ENCODE measurements at places on chromosomes 7 and 10.
A peak's percentile ranks its signal among the peaks of the same experiment; 100 is the strongest.

DNA sequence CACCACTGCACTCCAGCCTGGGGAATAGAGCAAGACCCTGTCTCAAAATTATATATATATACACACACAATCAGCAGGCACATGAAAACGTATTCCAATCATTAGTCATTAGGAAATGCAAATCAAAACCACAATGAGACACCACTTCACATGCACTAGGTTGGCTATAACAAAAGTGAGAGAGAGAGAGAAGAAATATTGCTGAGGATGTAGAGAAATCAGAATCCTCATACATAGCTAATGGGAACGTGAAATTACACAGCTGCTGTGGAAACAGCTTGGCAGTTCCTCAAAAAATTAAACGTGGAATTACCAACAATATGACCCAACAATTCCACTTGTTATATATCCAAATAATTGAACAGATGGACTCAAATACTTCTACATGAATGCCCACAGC lies 43.3 kb upstream of the CNNM1 start:
- no peak for DNase-seq

GRCh38 chr7:30546596-30546995 lies 42.0 kb upstream of the GGCT start:
- DNase-seq = no peak

DNA sequence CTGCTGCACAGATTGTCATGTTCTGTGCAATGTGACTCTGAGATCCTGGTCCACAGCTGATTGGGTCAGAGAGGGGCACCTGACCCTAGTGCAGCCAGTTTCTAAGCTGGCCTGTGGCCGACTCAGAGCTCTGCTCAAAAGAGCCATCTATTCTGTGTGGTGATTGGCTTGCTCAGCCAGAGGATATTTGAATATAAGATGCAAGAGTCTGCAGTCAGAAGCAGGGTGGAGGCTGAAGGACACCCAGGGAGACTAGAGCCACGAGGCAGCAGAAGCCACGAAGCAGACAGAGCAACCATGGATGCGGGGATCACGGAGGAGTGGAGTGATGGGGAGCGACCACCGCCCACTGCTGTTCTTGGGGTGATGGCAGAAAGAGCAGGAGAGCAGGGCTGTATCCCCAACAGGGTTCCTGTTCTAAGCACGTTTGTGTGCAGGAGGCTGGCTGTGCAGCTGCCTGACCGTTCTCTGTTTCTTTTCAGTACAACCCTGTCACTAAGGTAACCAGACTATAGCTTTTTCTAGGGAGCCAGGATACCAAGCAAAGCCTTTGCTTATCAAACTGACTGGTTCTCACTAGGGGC lies 19.5 kb upstream of the RHEB start:
- DNase-seq = peak; percentile 80

DNA sequence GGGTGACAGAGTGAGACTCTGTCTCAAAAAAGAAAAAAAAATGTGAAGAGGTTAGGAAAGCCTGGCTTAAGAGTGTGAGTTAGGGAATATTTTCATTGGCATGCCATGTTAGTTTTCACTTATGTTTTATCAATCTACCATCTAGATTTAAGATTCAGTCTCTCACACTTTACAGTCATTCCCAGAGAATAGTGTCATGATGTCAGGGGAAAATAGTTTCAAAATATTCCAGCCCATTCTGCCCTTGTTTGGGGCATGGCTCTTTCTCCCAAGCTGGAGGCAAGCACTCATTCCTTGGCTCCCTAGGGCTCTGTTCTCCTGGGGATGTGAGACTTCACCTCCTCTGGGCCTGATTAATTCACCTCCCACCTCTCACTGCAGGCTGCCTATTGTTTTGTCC lies 331.5 kb downstream of the CXCL12 start:
- DNase-seq = no peak

- no peak for DNase-seq
Measured at GRCh38 chr10:105096316-105096715, 455.2 kb downstream of the SORCS3 start.

DNA sequence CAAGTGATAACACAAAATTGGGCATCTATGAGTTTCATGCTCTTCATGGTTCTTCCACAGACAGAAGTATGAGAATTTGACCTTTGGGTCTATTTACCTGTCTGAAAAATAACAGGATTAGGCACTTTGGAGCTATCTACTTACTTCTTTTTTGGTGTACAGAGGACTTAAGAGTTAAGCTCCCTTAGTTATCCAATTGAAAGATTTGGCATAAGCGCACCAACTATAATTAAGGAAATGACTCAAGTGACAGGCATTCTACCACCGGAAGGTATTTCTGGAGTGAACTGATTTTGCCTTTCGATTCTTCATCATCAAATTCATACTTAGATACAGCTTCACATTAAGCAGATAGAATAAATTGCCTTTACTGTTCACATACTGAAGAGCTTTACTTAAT lies 43.9 kb downstream of the IFIT5 start:
- DNase-seq = no peak

- DNase-seq = no peak
Measured at GRCh38 chr10:62402508-62402907, 28.3 kb downstream of the ZNF365 start.

GRCh38 chr7:157702311-157703023 lies 365.7 kb downstream of the DNAJB6 start:
- DNase-seq = no peak

- DNase-seq = no peak
Measured at GRCh38 chr7:68963552-68963951, 634.7 kb upstream of the AUTS2 start.

DNA sequence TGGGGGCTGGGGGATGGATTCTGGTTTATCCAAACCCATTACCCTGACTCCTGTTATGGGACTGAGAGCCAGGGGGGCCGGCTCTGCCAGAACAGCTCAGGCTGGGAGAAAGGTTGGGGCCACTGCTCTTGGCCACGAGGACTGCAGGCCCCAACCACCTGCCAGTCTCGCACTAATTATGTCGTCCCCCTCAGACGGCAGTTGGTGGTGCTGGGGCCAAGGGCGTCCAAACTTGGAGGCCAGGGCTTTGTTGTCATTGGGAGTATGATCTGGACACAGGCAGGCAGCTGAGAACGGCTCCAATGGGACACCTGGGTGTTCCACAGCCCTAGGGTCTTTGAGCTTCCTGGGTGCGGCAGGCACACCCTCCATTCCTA lies 34.7 kb downstream of the DRGX start:
- DNase-seq = no peak

GRCh38 chr10:72831696-72832409 lies 61.7 kb upstream of the OIT3 start:
- DNase-seq = no peak

DNA sequence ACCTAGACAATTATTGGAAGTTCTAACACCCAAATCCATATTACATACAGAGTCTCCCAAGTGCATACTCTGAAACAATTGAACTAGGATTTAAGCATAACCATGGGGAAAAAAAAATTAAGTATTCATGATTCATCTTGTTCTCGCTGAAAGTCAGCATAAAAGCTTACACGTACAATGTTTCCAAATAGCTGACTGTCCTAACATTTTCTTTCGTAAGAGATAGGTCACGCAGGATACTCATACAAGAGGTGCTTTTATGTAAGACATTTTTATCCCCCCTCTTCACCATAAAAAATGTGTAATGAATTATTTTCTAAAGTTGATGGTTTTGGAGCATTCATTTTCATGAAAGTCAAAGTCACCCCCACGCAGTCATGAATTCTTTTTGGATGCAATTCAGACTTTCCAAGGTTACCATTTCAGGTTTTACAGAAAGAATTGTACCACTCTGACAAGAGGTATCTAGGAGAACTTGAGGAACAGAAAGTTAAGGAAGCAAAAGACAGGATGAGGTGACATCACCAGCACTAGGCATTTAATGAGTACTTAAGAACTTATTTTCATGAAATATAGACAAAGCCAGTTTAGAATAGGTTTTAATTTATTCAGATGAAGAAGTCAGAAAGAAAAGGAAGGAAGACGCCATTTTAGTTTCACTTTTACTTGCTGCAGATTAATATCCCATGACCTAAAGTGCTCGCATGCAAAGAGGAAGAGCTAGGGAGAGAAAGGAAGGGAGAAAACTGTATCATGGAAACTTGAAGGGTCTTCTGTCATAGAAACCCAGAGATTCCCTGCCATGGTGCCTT lies 55.8 kb downstream of the TMEM26 start:
- DNase-seq = no peak

- no peak for DNase-seq
Measured at GRCh38 chr7:36088553-36088952, 64.5 kb upstream of the EEPD1 start.

DNA sequence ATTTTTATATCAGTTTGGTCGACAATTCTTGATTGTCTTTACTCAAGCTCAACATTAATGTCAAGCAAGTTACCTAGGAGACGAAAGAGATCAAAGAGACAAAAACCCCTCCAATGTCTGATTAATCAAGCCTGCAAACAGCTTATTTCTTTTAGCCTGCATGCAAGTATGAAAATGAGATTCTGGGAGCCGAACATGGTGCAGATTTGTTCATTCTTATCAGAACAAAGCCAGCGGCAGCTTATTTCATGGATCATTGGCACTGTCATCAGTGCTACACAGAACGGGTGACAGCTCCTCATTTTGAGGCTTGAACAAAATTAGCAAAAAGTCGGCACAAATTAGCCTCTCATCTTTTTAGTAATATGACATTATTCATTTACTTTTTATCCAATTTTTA lies 26.5 kb downstream of the FAM204A start:
- DNase-seq = no peak

DNA sequence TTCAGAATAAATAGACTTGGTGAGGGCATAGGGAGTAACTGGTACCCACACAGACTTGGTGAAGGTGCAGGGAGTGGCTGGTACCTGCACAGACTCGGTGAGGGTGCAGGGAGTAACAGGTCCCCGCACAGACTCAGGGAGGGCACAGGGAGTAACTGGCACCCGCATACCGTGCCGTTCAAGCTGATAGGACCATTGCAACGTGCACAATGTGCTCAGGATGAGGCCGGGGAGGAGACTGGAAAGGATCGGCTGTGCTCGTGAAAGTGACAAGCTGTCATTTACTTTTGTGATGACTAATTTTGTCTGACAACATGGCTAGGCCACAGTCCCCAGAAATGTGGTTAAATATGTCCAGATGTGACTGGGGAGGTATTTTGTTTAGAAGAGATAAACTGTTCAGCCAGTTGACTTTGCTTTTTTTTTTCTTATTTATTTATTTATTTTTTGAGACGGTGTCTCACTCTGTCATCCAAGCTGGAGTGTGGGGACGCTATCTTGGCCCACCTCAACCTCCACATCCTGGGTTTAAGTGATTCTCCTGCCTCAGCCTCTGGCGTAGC lies 76.2 kb upstream of the NMT2 start:
- no peak for DNase-seq

DNA sequence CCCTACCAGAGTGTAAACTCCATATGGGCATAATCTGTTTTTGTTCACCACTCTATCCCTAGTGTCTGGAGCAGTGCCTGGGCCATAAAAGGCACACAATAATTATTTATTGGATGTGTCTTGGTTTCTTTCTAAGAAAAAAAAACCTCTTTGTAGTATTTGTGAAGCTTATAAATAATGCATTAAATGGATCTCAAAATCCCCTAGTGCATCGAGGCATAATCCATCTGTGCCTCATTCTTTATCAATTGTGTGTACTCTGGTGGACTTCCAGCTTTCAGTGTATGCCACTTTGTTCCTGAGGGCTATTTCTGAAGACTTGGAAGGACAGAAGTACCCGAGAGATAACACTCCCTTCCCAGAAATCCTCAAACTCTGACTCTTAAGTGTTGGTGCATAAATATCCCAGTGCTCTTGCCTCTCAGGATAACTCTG lies 255.0 kb upstream of the PHYHIPL start:
- DNase-seq = peak; percentile 25

GRCh38 chr10:62261666-62262065 lies 7.0 kb downstream of the RTKN2 start:
- DNase-seq = no peak

DNA sequence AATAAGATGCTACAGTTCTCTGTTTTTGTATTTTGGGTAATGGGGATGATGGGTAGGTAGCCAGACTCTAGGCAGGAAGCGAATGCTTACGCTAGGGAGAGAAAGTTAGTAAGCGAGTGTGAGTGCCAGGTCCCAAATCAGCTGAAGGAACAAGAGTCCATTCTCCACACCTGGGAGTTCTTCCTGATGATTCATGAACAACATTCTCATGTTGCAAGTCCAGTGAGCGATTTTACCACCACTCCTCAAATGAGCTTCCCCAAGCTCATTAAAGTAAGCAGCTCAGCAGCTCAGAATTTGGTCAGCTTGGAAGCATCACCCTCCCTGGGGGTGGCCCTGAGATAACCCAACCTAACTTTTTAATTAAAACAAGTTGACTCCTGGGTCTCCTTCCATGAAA lies 27.3 kb downstream of the SH3PXD2A start:
- no peak for DNase-seq

DNA sequence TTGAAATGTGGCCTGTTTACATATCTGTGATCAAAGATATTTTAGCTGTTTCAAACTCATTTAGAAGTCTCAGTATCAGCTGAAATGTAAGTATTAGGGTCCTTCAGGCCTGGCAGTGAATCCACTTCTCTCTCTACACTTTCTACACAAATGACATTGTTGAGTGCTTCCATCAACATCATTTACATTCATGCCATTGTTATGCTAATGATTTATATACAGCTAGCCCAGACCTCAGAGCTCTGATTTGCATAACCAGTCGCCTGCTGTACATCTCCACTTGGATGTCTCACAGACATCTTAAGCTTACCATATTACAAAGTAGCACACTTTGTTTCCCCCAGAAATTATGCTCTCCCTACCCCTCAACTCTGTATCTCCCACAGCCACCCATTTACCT lies 71.6 kb downstream of the GSDME start:
- DNase-seq = no peak

GRCh38 chr10:63822496-63822895 lies 301.3 kb downstream of the REEP3 start:
- DNase-seq = no peak

GRCh38 chr7:7202375-7202720 lies 20.0 kb downstream of the C1GALT1 start:
- DNase-seq = no peak

DNA sequence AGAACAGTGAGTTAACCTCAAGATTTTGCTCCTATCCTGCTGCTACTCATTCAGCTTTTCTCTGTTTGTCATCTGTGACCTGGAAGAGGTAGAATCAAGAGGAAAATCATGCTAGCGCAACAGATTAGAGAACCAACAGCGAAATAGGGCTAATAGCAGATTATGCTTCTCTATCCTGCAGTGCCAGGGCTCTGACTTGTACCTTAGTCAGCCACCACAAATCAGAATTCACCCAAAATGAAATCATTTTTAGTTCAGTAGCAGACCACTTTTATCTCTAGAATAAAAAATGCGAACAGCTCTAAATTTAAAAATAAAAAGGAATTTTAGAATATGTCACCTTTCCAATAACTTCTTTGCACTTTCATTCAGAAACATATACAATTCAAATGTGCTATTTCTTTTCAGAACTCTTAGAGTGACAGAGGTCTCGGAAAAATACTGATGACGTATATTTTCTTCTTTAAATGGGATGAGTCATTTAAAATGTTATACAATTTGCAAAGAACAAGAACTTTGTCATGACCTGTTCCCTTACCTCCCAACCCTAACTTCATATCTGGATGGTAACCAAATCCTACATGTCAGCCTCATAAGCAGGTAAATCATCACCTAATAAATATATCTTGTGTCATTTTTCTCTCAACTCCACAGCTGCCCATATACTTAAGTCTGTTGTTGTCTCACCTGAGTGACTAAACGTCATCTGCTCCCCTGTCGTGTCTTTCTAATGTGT lies 896.4 kb downstream of the PCDH15 start:
- DNase-seq = no peak

- no peak for DNase-seq
Measured at GRCh38 chr7:69225259-69225943, 372.9 kb upstream of the AUTS2 start.
